ENCODE measurements at places on chromosomes 11 and 22. TPM values are rescaled to one million over a fixed set of nuclear protein-coding genes. Genes with fewer than 3 reads are reported as not detected.

DNA sequence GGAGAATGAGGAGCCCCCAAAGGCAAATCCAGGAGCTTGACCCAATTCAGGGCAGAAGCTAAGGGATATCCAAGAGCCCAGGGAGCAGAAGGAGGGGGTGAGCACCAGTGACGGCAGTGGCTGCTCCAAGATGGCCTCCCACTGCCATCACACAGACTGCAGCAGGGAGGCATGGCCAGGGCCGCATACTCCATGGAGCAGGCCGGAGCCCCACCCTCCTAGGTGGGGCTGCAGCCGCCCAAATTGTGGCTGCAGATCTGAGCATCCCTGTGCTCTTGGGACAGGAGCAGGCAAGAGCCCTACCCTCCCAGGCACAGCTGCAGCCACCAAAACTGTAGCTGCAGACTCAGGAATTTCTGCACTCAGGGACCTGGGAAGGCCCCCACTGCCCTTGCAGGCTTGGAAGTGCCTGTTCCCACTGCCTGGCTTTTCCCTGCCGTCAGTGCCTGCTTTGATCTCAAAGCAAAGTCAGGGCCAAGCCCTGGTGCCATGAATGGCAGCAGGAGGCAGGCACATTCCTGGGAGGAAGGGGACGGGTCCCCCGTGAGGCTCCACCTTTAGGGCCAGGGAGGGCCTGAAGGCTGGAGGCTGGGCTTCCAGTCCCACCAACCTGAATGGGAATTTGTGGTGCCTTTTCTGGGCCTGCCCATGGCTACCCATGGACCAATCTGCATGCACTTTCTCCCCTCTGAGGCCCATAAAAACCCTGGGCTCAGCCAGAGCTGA lies 10.3 kb upstream of the WNT7B start:
- no peak for DNase-seq

MS4A6A gene
- not detected for total RNA-seq

GRCh38 chr22:38345782-38346181 lies 28.5 kb upstream of the CSNK1E start:
- DNase-seq = no peak

TECTA gene
- 1.5 TPM for total RNA-seq

GRCh38 chr11:118143661-118144185 lies 8.9 kb downstream of the SCN4B start:
- no peak for DNase-seq

- no peak for DNase-seq
These were observed 1.5 kb downstream of the LSP1 start for GRCh38 chr11:1854132-1854948.

DNA sequence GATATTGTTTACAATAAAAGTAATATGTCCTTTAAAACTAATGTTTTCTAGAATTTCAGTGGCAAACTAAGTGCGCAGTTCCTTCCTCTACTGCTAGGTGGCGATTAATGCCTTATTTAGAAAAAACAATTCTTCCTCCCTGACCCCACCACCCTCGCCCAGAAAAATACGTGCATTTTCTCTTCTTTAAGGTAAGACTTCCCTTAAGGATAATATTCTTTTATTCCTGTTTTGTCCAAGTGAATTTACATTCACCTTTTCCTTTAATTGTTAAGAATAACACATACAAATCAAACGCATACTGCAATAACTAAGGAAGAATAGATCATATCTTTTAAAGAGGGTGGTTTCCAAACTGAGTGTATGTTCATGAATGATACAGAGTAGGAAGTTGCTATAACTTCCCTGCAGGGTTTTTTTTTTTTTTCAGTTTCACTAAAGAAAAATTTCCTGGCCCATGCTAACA lies 17.0 kb upstream of the PSMA1 start:
- DNase-seq = peak; percentile 55

ARHGEF17 gene
- 30.3 TPM for total RNA-seq

GRCh38 chr11:72319261-72319660 lies 75.3 kb upstream of the PHOX2A start:
- DNase-seq = no peak

C11orf87 gene
- not detected for total RNA-seq

DNA sequence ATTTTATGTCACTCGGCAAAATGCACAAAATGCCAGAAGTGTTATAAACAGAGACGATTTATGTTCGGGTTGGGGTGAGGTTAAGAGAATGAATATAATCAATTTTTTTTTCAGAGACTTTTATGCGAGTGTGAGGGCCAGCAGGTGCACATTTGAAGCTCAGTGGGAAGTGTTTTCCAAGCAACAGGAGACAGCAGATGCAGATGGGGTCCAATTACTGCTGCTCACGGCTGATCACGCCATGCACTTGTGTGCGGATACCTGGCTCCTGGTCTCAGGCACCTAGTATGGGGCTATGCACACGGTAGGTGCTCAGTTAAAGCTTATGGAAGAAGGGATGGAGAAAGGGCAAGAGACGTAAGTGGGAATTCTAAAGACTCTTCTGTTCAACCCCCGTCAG lies 249.1 kb downstream of the MIAT start:
- DNase-seq = no peak

TP53I11 gene
- 27.4 TPM for total RNA-seq

GRCh38 chr11:7500251-7500650 lies 13.5 kb upstream of the PPFIBP2 start:
- DNase-seq = no peak

SMIM38 gene
- 0.09 TPM for total RNA-seq
